DMS153 (cell line): ENCODE measurements at places on chromosomes 12 and 14.
A peak's percentile ranks its signal among the peaks of the same experiment; 100 is the strongest.

- peak; percentile 84 for DNase-seq
These were observed 5.0 kb upstream of the BAZ2A start for GRCh38 chr12:56634837-56635791.

DNA sequence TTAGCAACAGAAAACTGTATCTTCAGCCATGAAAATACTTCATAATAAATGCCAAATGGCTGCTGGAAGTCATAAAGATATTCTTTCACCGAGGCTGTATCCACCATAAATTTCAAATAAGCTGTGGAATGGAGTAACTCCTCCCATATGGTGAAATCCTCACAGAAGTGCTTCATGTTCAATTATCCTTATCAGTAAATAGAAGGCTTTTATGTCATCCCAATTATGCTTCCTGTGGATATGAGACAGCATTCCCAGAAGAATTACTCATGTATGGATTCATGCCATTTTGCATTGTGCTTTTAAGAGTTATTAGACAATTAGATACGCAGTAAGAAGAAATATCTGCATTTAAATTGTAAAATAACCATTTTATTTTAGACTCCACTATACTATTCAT is 99.0 kb downstream of the RTN1 start:
- DNase-seq: peak; percentile 64

DNA sequence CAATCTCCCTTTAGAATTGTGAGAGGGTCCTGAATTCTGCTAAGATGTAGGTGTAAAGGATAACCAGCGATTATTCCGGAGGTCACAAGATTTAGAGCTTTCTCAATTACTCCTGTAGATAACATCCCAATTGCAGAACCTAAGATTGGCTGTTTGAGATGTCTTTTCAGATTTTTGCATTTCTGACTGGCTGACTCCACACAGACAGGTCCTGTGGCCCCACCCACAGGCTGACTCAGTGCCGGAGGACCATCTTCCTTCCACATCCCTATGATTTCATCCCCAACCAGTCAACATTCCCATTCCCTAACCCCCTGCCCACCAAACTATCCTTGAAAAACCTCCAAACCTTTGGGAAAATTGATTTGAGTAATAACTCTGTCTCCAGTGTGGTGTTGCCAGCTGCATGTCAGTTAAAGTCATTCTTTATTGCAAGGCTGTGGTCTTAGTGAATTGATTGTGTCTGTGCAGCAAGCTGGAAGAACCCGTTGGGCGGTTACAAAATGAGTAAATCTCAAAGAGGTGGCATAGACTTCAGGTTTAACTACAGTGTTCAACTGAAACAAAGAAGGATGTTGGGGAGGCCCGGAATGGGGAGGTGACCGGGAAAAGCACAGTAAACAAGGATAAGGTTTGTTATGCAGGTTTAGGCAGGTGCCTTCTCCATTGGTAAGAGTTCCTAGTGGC is 10.6 kb downstream of the FNTB start:
- DNase-seq: no peak

GRCh38 chr14:70201994-70202393 is 13.2 kb upstream of the SLC8A3 start:
- no peak for DNase-seq

DNA sequence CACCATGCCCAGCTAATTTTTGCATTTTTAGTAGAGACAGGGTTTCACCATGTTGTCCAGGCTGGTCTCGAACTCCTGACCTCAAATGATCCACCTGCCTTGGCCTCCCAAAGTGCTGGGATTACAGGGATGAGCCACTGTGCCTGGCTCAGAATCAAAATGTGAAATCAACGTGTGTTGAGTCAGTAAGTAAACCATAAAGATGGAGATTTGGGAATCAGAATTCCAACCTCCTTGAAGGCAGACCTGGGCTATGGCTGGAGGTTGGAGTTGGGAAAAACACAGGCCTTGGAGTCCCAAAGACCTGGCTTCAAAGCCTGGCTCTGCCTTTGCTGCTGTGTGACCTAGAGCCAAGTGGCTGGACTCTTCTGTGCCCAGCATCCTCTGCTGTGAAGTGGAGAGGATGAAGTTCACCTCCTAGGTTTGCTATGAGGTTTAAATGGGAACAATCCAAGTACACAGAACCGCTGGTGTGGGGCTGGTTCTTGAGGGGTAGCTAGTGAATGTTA is 10.2 kb downstream of the ALDH2 start:
- no peak for DNase-seq

GRCh38 chr12:82437744-82438143 is 79.4 kb downstream of the METTL25 start:
- no peak for DNase-seq

DNA sequence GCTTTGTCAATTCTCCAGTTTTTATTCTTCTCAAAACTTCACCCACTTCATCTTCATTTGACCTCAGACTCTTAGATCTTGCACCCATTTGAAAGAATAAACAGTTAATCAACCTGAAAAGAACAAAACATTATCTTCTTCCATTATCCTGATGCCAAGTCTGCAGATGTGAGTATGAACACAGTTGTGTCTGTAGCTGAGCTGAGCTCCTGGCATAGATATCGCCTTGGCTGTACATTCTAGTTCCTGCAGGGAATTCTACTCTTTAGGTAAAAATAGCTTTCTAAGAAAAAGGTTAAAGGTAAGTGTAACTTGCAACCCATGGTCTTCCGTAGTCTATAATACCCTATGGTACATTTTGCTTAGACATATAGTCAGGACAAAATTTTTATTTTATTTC is 169.7 kb downstream of the KCNA5 start:
- no peak for DNase-seq

GRCh38 chr12:18422871-18423270 is 161.6 kb downstream of the PIK3C2G start:
- DNase-seq: no peak

DNA sequence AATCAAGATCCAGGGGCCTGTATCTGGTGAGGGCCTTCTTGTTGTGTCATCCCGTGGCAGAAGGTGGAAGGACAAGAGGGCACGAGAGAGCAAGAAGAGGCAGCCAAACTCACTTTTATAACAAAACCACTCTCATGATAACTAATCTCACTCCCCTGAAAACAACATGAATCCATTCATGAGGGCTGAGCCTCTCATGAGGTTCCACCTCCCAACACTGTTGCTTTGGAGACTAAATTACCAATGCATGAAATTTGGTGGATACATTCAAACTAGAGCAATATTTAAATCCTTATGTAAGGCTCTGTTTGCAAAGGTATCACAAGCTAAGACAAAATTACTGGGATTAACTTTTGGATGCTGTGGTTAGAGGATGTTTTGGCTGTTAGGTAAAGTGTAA is 470.1 kb upstream of the NOVA1 start:
- no peak for DNase-seq

- no peak for DNase-seq
These were observed 23.6 kb downstream of the OR11H4 start for GRCh38 chr14:20262642-20263128.

DNA sequence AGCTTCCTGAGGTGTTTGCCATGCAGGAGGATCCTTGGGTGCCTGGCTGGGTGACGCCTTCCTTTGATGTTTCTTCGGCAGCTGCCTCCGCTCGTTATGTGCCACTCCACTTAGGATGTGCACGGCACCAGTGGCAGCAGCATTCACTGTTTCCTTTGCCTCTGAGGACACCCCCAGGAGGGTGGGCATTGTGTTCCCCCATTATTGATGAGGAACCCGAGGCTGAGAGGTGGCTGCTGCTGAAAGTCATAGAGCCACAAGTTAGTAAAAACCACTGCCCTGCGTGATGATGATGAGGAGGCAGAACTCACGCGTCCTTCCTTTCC is 41.2 kb downstream of the EP400 start:
- no peak for DNase-seq

DNA sequence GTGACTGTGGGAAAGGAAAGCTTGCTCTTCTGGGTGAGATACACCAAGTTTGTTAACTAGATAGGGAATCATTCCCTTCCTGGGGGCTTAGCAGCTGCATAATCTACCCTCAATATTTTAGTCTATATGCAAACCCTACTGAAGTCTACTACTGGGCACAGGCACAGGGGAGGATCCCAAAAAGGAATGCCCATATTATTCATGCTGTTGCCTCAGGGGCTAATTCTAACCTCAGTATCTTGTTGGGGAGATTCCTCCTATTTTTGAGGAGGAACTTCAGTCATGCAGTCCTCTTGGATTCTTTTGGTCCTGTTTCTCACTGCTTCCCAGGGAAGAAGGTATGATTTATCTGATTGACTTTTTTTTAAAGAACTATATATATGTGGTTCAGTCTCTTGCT is 58.9 kb upstream of the ANKS1B start:
- DNase-seq: no peak

DNA sequence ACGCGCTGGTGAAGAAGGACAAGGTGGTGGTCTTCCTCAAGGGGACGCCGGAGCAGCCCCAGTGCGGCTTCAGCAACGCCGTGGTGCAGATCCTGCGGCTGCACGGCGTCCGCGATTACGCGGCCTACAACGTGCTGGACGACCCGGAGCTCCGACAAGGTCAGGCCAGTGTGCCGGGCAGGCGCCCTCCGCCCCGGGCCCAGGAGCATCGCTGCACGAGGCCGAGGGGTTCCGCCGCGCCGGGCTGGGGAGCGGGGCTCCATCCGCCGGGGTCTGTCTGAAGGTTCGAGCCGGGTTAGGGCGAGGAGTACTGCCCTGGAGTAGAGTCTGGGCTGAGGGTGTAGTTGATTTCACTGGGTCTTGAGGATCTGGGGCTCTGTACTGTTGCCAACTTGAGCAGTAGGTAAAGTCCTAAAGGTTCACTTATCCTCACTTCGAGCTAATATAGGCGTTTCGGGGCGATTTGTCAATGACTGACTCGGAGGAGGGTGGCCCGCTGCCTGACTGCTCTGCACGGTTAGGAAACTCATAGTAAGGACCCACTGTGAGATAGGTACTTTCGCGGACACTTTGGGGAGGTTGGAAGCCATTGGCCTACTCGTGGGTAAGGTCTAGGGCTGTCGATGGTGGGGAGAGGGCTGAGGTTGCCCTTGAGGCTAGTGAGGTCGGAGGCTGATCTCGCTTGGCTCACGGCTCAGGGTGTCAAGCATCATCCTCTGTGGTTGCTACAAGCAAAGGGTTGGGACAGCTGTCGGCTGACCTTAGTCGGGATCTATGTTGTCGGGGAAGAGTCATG is 574 bp downstream of the GLRX5 start:
- no peak for DNase-seq

GRCh38 chr14:63174760-63175191 is 29.5 kb upstream of the RHOJ start:
- DNase-seq: peak; percentile 23

DNA sequence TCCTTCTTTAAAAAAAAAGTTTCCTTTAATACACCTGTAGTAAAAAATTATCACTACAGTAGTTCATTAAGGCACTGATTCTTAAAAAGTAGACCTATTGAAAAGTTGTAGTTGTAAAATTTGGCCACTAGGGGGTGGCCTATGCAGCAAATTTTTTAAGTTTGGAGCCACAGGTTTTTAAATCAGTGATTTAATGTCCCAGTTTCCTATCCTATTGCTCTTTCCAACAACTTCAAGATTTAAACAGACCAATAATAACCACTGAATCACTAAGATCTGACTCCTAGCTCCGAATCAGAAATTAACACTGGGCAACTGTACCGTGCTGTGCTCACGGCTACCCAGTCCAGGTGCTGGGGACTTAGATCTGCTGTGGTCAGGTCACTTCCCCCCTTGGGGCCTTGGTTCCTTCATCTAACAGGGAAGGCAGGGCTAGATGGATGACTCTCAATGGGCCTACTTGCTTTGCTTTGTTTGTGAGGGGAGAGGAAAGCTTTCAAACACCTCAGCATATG is 279.3 kb downstream of the MED13L start:
- DNase-seq: peak; percentile 8

GRCh38 chr14:101031186-101031585 is 127.7 kb upstream of the RTL1 start:
- no peak for DNase-seq

GRCh38 chr14:91328313-91329050 is 84.0 kb upstream of the GPR68 start:
- DNase-seq: no peak

DNA sequence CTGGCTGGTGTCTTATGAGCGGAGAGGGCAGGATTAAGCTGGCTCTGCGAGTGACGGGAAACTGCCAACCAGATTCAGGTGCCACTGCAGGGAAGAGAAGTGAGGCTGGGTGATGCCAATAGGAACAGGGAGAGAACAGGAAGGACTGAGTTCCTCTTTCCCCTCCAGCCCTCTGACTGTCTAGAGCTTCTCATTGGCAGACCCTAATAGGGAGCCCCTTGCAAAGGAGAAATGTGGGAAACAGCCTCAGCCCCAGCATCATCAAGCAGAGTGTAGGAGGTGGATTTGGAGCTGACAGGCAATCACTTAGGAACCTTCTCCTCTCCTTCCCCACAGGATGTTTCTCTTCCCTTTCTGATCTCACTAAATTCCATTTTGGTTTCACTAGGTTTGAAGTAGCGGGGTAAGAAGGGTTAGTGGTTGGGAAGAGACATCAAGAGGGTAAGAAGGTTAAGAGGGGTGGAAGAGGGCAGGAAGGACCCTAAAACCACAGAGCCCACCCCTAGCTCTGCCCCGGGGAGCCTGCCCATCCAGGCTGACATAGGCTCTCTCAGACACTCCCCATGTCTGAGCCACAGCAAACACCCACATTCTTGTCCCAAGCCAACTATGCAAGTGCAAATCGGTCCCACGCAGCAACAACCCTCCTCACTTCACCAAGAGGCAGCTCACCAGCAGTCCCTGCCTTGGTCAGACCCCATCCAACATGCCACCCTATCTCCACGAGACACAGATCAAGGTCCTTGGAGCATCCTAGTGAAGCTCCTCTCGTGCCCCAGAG is 111.1 kb downstream of the STAB2 start:
- no peak for DNase-seq

DNA sequence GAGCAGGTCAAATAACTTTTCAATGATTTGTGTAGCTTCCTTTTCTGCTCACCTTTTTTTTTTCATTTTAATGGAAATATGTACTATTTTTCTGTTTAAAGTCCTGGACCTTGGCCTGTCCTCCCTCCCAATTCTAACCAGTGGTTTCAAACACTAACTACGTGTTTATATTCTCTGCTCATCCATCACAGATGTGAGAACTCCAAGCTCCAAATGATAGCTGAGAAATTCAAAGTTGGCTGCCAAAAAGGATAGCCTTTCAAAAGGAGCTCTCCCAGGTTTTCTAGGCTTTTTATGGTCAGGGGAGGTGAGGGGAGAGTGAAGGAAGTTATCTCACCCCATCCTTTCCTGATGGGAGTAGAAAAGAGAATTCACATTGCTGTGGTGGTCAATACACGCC is 486.0 kb upstream of the TBX3 start:
- no peak for DNase-seq

- no peak for DNase-seq
These were observed 102.8 kb downstream of the TGFB3 start for GRCh38 chr14:75879031-75879430.

GRCh38 chr14:74511966-74512830 is 18.6 kb downstream of the ISCA2 start:
- DNase-seq: no peak

DNA sequence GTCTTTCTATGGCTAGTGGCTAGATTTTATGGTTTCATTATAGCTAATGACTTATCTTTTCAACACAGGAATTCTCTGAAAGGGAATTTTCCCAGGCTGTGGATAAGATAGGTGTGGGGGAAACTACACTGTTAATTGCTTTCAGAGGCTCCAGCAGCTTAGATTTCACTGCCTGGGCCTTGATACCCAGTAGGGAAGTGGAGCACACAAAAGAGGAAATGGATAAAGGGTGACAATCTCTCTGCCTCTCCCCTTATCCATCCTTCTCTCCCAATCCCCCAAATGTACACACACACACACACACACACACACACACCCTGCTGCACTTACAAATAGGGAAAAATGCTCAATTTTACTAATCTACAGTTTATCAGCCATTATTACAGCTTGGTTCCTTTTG is 19.1 kb downstream of the SIX4 start:
- DNase-seq: no peak
